ENCODE measurements at places on chromosomes 16 and 17. TPM values are rescaled to one million over a fixed set of nuclear protein-coding genes. Genes with fewer than 3 reads are reported as not detected.

Gene TBC1D3H
- not detected for total RNA-seq

Gene TRAPPC2L
- 34.2 TPM for total RNA-seq

Gene TAOK1
- total RNA-seq = 64.2 TPM

Gene NTN1
- total RNA-seq = 17.1 TPM

Gene NSMCE1
- total RNA-seq = 59.1 TPM

Data from lung (tissue), 17 donors.